Right lung (tissue), 10 donors: ENCODE measurements at places on chromosomes 12 and 14.

- DNase-seq = no peak
These were observed 4.9 kb downstream of the OTX2 start for GRCh38 chr14:56805201-56805991.

- DNase-seq = no peak
These were observed 79.0 kb downstream of the ANO6 start for GRCh38 chr12:45294906-45295305.

- no peak for DNase-seq
These were observed 2.2 kb downstream of the BAZ1A start for GRCh38 chr14:34872822-34873588.

- DNase-seq = peak; percentile 82
These were observed 3.6 kb downstream of the IFT43 start for GRCh38 chr14:75989134-75989533.

GRCh38 chr12:96585977-96586376, 96.6 kb downstream of the CFAP54 start:
- DNase-seq = no peak
